ENCODE measurements at places on chromosomes 7 and 10.

GRCh38 chr7:1924258-1924817 lies 254.3 kb downstream of the ELFN1 start:
- no peak for DNase-seq

- no peak for DNase-seq
Measured at GRCh38 chr10:52232561-52233350, 81.3 kb upstream of the DKK1 start.

DNA sequence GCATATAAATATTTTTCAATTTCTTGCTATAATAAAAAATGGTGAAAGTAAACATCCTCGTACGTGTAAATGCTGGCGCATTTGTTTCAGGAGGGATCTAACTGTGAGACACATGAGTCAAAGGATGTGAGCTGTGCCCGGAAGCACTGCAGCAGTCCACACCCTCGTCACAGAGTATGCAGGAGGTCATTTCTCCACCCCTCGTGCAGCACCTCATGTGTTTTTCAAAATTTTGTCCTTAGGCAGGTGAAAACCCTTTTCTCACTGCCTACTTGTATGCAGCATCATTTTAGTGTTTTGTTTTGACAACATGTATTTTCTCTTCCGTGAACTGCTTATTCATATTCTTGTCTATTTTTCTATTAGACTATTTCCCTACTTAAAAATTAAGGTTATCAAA lies 162.7 kb downstream of the AVL9 start:
- DNase-seq, result no peak

DNA sequence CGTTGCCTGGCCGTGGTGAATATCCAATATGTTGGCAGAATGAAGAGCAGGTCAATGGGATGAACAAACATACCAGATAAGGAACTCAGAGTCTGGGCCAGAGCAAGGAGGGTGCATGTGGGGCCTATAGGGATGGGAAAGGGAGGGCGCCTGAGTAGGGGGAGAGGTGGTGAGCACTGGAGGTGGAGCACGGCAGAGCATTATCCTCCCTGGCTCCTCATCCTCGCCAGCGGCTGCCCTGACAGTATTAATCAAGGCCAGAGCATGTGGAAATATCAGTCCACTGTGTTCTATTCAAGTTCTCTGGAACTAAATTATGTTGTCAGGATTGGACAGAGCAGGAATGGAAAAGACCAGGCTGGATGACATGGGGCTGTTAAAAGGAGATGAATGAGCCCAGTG lies 254.8 kb upstream of the ZMIZ1 start:
- no peak for DNase-seq

DNA sequence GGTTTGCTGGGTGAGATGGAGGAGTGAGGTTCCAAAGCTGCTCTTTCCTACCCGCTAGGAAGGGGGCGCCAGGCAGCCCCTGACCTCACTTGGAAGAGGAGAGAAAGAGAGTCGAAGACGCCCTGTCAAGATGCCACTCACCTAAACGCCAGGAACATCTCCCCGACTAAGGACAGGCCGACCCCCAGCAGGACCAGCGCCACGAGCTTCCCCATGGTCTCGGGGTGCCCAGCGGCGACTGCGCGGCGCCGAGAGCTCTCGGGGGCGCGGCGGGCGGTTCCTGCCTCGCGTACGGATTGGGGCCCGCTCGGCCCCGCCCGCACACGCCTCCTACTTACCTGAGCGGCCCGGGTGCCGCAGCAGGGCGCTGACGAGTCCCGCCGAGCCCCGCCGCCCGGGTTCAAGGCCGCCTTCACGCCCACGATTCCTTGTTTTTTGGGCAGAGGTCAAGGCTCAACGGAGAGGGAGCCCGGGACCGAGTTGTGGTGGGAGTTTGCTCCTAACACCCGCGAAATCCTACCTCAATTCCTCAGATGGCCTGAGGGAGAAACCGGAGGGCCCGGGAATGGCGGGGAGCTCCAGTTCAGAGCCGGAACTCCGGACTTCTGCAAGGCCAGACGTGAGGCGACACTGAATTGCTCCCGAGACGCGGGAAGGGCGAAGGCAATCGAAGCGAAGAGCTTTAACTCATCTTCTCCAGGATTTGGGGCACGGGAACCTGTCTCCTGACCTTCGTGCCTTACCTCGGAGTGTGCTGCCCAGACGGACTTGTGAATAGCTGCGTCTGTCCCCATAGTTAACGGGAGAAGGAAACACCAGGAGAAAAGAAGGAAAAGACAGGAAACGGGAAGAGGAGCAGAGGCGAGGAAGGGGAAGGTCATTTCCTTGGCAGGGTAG lies at the start of gene PON3:
PON3 (minus strand) TSS at position 240 of the 897 bp plus-strand sequence; CDS start at position 215, 25 bp downstream.
- DNase-seq, result no peak

DNA sequence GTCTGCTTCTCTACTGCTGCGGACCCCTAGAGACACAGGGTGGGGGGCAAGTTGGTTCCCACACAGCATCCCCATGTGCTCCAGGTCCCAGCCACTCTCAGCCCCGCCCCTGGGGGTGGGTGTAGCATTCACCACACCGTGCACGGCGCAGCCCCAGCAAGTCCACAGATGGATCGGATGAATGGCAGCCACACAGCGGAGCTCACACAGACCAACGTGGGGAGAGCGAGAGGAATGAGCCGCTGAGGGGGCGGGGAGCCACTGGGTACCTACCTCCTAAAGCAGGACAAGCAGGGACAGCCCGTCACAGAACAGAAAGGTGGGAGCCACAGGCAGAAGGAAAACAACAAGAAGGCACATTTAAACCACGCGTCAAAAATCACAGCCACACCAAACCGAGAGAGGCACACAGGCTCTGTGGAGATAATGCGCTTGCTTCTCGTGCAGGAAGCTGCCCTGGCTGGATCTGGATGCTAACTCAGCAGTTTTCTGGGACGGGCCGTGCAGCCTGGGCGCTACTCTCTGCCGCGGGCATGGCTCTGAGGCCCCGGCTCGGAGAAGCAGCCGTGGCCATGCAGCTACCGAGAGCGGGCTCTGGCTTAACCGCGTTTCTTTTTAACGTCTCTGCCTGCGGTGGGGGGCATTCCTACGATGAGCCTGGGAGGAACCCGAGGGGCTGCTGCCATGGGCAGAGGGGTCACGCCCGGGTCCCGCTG lies 102.5 kb downstream of the CYTH3 start:
- DNase-seq, result no peak

DNA sequence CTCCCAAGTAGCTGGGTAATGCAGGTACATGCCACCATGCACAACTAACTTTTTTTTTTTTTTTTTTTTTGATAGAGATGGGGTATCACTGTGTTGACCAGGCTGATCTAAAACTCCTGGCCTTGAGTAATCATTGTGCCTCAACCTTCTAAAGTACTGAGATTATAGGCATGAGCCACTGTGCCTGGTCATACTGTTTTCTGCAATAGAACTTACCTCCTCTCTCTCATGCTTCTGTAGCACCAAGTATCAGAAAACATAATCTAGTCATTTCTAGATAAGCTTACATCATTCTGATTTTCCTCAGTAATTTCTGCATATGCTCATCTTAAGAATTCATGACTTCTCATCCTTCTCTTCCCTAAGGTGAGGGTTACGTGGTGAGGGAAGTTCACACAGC lies 210.0 kb downstream of the IMMP2L start:
- no peak for DNase-seq

DNA sequence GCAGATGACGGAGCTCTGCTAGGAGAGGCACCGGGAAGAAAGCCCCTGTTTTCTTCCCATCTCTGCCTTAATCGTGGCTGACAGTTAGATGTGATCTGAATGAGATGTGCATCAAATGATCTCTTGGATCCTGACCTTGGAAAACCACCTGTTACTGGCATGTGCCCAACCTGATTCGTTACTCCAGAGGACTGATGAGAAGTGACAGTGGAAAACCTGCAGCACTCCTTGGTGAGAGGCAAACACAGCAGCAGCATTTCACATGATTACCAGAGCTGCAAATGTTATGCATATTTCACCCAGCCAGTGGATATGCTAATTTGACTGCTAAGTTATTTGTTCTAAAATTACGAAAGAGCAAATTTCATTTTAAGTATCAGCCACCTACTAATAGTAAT lies 95.3 kb downstream of the PTPRN2 start:
- no peak for DNase-seq

DNA sequence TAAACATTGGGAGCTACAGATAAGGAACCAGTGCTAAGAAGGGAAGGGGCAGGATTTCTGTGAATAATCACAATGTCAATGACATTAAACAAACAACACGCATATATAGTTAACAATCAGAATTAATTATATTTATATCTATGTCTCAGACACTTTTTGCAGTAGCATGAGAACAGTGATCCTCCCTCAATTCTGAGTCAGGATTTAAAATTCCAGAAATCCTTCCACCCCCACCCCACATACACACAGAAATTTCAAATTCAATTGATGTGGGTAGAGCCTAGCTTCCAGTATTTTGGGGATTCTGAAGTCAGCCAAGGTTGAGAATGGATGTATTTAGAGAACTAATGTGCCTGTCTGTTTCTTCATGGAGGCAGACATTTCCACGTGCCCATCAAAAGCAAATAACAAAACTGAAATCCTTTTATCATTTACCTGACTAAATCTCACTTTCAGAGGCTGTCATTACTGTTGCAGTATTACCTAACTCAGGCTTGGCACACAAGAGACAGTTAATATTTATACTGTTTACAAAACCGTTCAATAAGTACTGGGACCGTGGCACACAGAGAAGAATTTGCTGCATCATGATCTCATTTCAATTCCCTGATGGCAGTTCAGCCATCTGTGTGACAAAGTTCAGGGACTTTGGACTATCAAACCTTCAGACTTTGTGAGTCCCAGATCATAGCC lies 116.6 kb upstream of the PALS2 start:
- no peak for DNase-seq

DNA sequence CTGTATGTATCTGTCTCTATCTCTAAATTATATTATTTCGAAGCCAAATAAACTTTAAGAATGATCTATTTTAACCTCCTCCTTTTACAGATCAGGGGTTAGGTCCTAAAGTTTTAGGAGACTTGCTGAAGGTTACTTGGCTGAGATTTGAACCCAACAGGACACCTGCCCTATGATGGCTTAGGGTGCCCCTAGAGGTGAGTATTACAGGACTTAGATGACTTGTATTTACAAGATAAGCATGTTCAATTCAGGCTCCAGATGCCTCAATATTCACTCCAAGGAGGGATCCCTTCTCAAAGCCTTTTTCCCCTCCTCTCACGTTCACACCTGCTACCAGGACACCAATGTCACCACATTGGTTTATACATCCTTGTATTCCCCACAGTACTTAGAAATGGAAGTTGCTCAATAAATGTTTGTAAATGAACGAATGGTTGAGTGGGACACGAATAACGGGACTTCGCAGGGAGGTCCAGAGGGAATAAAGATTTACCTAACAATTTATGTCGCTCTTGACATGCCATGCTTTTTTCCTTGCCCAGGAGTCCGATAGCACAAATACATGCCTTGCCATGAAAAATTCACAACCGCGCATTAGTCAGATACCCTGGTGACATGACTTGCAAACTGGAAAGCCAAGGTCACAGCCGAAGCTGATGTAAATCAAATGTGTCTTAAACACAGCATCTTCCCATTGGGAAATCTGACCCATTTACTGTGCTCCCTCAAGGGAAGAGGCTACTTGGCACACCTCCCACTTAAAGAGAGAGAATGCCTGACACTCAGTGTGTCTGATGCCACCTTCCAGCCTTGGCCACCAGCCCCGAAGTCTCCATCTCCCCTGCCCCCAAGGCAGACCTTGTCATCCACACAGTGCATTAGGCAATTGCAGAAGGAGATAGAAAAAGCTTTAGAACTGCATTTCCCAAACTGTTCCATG lies 872.2 kb upstream of the AUTS2 start:
- DNase-seq, result no peak

GRCh38 chr10:132115732-132116131 lies 50.0 kb downstream of the JAKMIP3 start:
- no peak for DNase-seq

DNA sequence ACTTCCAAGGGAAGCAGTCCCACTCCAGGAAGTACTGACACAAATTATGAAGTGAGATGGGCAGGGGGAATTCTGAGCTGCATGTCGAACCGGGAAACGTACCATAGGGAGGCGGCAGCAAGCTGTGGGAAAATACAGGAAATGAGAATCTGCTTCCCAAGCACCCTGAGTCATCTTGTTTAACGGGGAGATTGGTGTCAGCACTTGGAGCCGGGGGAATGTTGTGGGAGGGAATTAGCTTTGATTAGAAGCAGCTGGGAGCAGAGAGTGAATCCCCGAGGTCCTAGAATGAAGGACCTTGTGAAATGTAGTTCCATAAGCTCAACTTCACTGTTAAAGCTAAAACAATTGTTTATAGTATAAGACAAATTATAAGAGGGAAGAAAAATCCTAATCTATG lies 141.4 kb upstream of the PRKCQ start:
- peak; percentile 69 for DNase-seq

- DNase-seq, result no peak
Measured at GRCh38 chr7:148026713-148027112, 563.9 kb upstream of the C7orf33 start.

DNA sequence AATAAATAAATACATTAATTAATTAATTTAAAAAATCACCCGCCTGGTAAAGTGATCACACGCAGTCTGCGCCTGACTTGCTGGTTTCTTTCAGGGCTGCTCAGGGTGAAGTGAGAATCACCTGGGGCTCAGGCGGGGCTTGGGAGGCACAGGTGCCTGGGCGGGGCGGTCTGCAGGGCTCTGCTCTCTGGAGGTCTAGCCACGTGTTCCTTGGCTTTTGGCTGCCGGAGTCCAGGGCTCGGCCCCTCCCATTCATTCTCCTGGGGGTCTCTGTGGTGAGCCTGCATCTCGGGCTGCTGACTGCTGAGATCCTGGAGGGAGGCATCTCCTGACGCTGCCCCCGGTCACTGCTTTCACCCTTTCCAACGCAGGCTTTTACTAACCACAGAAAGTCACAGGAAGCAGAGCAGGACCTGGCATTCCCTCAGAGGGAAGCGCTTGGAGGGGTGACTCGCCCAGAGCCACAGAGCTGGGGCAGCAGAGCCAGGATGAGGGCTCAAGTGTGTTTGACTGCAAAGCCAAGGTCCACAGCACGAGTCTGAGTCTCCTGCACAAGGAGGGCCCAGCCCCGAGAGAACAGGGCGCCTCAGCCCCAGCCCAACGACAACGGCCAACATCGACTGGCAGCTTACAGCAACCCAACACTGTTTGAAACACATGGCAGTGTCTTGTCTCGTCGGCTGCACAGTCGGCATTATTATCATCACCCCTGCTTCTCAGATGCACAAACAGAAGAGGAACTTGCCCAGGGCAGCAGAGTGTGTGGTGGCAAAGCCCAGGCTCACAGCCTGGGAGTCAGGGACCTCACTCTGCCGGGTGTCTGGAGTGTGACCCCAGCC lies 22.4 kb upstream of the MNX1 start:
- no peak for DNase-seq

DNA sequence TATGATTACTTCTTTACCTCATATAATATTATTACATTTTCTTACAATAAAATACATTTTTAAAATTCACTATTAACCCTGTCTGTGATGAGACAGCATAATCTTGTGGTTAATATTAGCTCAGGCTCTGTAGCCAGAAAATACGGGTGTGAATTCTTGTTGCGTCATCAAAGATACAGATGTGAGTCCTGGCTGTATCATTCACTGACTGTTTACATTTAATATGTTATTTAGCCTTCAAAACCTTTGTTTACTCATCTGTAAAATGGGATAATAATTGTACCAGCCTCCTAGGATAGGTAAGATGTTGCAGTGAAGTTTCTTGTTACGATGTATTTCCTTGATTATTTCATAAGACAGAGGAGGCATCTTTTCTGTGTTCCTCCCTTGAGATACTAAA lies 184.7 kb upstream of the PRPS1L1 start:
- no peak for DNase-seq

GRCh38 chr7:153399554-153399940 lies 640.0 kb downstream of the ACTR3B start:
- no peak for DNase-seq
